ENCODE measurements at places on chromosomes 2 and 18.

DNA sequence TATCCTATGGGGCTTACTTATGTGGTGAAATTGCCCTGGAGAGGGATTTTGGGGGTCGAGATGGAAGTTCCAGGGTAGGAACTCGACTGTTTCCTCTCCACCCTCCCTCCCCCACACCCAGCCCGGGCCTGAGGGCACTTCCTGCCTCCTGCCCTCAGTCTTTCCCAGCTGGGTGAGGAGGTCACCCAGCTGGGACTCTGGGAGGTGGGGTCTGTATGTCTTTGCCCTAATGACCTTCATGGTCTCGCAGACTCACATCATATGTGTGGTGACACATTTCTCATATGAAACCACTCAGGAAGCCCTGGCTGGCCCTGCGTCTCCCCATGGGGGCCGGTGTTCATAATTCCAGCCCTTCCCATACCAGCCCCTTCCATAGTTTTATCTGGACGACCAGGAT lies 12.4 kb downstream of the ATOH8 start:
- DNase-seq = no peak

DNA sequence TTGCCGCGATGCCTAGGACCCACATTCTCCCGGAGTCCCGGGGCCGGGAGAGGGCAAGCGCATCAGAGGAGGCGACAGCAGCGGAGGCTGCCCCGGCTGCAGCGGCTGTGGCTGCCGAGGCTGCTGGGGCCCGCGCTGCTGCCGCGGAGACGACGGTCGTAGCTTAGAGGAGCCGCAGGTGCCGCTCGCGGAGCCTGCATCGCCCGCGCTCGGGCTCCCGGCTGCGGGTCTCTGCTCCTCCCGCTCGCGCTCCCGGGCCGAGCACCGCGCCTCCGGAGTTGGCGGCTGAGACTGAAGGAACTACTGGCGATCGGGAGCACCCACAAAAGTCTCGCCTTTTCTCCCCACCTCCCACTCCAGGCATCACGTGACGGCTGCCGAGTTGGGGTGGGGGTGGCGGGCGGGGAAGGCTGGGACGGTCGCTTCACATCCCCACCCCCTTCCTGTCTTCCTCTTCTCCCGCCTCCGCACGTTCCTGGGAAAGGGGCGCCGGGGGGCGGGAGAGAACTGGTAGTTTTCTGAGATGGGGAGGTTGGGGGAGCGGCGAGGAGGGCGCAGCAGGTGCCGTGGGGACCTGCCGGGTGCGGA lies at the start of gene LYPD1:
LYPD1 (minus strand) TSS at position 298 of the 588 bp plus-strand sequence; CDS start at position 25, 273 bp downstream.
- DNase-seq = peak; percentile 42

DNA sequence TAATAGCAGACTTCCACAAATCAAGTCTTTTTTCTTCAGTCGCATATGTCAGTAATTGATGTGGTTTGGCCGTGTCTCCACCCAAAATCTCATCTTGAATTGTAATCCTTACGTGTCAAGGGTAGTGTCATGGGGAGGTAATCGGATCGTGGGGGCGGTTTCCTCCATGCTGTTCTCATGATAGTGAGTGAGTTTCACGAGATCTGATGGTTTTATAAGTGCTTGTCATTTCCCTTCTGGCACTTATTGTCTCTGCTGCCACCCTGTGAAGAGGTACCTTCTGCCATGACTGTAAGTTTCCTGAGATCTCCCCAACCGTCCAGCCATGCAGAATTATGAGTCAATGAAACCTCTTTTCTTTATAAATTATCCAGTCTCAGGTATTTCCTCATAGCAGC lies 478.8 kb downstream of the PTPRM start:
- no peak for DNase-seq

DNA sequence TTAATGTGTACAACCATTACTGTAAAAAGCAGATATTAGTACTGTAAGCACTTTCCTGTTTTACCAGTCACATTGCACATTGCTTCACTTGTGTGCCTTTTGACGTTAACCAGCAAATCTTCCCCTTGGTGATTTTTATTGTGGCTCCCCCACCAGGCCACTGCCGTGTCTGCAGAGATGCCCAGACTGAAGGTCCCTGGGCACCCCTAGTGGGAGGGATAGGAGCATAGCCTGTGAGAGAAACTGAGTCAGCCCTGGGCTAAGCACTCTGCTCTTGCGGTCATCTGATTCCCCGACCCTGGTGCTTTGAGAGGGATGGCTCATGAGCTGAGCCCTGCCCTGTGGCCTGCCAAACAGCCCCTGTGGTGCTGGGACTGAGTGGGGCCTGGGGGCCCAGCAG lies 73.4 kb downstream of the INPP4A start:
- DNase-seq = no peak

DNA sequence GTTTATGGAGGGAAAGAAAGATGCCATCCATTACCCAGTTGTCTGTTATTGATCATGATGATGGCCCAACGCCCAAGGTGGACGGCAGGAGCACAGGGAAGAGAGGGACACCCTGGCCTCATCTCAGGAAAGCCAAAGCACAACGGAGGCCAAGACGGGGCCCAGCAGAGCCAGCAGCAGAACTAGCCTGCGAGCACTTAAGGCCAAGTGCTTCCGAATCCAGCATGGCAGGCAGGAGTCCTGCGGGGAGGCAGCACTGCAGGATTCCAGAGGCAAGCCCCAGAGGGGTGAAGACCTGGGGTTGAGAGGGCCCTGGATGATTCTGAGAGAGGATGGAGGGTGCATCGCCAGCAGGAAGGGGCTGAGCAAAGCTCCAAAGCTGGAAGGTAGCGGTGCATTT lies 28.3 kb upstream of the KLHL29 start:
- no peak for DNase-seq

DNA sequence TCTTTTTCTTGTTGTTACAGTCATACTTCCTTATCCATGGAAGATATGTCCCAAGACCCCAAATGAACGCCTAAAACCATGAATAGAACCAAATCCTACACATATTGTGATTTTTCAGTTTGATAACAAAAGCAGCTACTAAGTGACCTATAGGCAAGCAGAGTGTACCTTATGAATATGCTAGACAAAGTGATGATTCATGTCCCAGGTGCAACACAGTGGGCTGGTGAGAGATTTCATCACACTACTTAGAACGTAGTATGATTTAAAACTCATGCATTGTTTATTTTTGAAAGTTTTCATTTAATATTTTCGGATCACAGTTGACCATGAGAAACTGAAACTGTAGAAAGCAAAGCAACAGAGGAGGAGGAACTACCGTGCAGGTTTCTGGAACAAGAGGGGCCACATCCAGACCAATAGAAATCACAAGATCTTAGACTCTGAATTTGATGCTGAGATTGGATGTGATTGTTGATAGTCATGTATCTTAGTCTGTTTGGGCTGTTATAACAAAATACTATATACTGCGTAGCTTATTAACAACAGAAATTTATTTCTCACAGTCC lies 470.8 kb upstream of the VRK2 start:
- DNase-seq = no peak

- DNase-seq = no peak
These were observed 94.6 kb upstream of the LGALSL start for GRCh38 chr2:64359171-64359891.

DNA sequence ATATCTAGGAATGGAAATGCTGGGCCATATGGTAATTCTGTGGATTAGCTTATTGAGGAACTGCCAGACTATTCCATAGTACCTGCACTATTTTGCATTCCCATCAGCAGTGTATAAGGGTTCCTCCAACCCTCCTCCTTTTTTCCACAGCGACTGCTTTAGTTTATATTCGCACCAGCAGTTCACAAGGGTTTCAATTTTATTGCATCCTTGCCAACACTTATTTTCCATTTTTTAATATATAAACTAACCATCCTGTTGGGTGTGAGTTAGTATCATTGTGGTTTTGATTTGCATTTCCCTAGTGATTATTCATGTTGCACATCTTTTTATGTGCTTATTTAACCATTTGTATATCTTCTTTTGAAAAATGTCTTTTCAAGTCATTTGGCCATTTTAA lies 67.0 kb downstream of the NAT8 start:
- DNase-seq = no peak

GRCh38 chr2:31060397-31060796 lies 77.8 kb downstream of the GALNT14 start:
- no peak for DNase-seq

DNA sequence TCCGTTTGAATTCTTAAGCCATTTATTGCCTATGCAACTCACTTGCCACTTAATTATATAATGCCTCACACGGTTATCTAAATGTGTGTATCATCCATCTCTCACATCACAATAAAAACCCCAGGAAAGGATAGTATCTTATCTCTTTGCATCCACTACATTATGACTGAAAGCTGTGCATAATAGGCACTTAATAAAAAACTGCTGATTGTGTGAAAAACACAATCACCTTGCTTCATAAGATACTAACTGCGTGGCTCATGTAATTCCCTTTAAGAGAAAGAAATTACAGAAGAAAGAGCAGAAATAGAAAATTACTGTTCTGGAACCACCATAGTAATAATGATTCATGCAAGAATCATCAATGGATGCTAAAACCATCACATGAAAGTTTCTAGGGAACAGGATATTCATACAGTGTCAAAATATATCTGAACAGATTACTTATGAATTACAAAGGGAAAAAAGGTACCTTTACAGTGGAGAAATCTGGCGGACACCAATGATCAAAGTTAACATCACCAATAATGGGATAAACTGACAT lies 29.3 kb downstream of the CUL3 start:
- DNase-seq = no peak

GRCh38 chr2:237310515-237311114 lies 103.3 kb downstream of the COL6A3 start:
- DNase-seq = no peak

DNA sequence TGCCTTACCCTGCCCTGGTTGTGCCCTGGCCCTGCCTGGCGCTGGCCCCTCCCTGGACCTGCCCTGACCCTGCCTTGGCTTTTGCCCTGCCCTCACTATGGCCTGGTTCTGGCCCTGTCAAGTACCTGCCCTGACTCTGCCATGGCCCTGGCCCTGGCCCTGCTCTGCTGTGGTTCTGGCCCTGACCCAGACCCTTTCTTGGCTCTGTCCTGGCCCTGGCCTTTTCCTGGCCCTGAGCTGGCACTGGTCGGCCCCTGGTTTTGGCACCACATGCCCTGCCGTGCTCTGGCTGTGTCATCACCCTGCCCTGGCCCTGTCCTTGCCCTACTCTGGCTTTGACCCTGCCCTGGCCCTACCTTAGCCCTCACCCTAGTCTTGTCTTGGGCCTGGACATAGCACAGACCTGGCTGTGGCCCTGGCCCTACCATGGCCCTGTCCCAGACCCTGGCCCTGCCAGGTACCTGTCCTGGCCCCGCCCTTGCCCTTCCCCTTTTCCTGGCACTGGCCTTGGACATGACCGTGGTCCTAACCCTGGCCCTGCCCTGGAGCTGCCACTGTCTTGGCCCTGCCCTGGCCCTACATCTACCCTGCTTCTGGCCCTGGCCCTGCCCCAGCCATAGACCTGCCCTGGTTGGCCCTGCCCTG lies 4.8 kb upstream of the ANKRD62 start:
- no peak for DNase-seq

DNA sequence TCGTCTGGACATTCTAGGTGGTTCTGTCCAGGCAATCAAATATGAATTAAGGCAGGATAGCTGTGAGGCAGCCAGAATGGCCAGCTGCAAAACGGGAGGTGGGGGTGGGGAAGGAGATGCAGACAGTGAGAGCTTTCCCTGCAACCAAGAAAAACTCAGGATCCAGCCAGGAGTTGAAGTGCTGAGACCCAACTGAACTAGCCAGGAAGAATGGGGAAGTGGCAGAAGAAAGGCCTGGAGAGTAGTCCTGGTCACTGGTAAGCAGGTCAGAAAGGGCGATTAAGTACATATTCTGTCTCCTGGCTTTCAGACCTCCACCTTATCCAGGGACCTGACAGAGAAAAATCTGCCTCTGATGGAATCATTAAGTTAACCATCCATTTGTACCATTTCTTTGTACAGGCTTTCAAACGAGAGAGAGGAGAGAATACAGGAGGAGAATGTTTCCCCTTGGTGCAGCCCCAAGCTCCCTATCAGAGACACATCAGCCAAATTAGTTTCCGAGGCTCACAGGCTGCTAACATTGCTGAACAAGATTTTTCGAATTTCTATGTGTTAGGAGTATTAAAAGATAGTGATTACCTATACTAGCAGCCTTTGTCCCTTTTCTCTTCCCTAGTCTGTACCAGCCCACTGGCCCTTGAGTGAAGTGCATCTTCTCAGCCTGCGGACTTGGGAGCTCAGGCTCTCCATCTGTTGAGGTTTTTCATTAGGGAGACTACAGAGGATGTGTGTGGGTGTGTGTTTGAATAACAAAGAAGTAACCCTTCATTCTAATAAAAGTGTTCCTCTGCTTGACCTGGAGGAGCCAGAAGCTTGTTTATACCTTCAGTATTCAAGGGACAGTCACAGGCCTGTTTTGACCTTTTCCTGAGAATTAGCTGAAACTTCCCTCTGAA lies 12.5 kb upstream of the HOXD1 start:
- no peak for DNase-seq

DNA sequence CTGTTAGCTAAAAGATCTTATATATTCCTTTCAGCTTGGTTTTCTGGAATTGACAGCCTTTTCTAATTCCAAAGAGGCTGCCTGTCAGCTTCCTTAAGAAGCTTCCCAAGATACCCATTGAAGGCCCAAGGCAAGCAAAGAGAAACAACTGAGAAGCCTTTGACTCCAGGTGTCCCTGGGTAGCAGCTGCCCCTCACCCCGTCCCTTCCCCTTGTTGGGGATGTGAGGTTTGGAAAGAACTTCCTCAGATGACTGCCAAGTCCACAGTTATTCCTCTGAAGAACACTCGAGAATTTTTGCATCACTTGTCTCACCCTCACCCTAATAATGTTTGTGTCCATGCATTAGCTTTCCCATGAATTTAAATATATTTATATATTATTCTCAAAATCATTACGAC lies 13.3 kb downstream of the MAPRE3 start:
- no peak for DNase-seq

DNA sequence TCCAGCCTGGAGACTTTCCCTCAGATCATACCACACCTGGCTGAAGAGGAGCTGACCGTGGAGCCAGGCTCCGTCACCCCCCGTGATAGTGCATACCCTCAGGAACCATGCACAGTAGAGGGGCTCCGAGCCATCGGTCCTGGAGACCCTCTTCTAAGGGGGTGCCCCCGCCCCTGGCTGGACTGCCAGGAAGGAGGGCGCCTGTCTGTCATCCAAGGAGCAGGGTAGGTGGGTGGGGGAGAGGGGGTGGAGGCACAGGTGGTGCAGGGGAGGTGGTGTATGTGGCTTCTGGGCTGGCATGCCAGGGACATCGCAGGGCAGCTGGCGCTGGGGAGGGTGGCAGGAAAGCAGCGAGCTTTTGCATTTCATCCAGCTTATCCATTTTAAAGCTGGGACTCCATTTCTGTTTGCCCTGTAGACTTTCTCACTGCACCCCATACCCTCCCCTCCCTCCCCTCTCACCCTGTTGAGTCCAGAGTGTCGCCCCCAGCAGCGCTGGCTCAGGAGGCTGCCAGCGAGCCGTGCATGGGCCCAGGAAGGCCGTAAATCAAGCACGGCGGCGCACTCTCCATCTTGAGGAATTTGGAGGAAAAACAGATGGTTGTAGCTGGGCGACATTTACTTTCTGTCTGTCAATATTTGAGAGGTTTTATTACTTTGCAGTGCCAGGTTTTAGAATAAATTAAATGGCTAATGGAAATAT lies 56.2 kb upstream of the HS6ST1 start:
- DNase-seq = no peak
